ENCODE measurements at places on chromosomes 16 and 17.
A peak's percentile ranks its signal among the peaks of the same experiment; 100 is the strongest.

DNA sequence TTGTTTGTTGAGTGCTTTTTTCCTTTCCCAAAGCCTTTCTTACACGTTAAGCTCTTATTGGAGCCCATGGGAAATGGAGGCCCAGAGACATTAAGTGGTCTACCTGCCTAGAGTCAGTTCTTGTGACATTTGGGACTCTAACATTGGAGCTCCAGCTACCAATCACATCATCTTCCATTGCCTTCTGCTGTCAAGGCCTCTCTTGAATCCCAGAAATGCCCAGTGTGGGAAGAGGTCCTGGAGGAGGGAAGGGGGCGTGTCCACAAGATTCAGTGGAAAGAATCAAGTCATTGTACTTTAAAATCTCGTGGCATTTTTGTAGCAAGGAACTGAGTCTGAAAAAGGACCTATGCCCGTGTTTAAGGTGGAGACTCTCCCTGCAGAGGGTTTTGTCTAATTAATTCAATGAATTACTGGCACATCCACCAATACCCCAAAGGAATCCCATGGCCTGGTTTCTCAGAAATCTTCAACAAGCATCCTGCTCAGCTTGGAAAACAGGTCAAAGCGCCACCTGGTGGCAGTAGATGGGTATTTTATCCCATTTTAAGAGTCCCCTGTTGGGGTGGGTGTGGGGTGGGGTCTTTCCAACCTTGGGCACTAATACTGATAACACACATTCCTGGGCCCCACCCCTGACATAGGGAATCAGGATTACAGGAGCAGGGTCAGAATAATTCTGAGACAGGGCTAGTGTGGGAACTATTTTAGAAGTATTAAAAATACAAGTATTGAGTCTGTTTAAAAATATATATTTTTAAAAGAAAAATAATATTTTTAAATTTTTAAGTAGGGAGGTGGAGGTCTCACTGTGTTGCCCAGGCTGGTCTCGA, 24.6 kb downstream of the GPT2 start:
- DNase-seq, result peak; percentile 75

GRCh38 chr16:13586051-13586450, 333.9 kb upstream of the ERCC4 start:
- DNase-seq, result no peak

DNA sequence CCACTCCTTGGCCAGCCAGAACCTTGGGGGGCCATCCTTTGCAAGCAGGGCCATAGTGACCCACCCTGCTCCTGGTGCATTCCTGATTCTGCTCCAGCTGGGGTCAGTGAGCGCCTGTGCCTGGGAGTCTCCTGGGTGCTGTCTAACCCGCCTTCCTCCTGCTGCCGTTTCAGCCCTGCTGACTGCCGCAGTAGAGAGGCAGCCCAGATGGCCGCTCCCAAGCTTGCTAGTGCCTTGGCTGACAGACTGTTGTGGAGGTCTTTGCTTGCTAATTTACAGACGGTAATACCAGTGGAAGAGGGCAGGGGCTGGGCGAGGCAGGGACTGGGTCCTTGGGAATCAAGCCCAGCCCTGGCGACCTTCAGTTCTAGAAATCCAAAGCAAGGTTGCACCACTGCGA, 99.6 kb downstream of the SOCS1 start:
- DNase-seq, result no peak

- no peak for DNase-seq
These were observed 7.7 kb downstream of the PSMD7 start for GRCh38 chr16:74304164-74304834.

GRCh38 chr17:32268734-32269288, 3.2 kb downstream of the RHBDL3 start:
- no peak for DNase-seq

DNA sequence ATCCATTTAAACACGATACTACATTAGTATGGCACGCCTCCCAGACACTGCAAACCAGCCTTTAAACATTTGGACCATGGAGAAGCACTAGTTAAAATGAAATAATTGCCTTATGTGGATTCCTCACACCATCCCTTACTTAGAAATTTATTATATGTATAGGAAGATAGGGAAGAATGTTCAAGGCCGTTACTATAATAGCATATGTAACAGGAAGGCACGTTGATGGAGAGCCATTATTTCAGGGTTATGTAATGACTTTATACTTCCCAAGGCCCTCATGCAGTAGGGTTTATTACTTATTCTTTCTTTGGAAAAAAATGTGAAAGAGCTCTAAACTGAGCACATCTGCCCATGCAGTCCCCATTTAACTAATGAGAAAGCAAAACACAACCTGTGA, 96.6 kb upstream of the CACNG5 start:
- no peak for DNase-seq

GRCh38 chr17:27477050-27477888, 21.0 kb downstream of the KSR1 start:
- no peak for DNase-seq

- DNase-seq, result peak; percentile 93
These were observed 13.5 kb upstream of the ITGB3 start for GRCh38 chr17:47239967-47240651.

- no peak for DNase-seq
These were observed 27.1 kb downstream of the HEATR3 start for GRCh38 chr16:50092891-50093290.

DNA sequence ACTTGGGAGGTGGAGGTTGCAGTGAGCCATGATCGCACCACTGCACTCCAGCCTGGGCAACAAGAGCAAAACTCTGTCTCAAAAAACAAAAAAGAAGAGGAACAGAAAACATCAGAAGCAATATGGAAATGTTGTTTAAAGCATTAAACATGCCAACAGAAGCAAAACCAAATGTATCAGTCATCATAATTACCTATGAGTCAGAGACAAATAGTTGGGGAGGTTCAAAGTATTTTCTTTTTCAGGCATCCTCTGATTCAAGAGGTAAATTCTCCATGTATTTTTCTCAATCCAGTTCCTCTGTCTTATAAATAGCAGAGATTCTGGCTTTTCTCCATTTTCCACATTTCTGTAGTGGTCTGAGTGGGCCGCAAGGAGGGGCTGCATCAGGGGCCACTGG, 2.1 kb upstream of the TM4SF5 start:
- DNase-seq, result no peak

DNA sequence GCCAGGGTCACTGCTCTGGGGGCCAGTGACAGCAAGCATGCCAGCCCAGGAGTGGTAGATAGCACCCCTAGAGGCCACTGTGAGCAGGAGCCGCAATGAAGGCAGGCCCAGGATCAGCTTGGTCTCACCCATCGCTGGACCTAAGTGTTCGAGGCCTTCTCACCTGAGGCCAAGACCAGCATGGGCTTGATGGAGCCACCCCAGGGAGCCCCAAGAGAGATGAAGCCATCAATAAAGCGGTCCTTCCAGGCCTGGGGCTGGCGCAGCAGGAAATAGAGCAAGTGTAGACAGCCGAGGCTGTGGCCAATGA, 1.8 kb downstream of the LCAT start:
- DNase-seq, result peak; percentile 66

- peak; percentile 77 for DNase-seq
These were observed 2.4 kb downstream of the SERPINF1 start for GRCh38 chr17:1764284-1764683.

GRCh38 chr17:45924332-45924820, 30.0 kb downstream of the MAPT start:
- DNase-seq, result no peak

DNA sequence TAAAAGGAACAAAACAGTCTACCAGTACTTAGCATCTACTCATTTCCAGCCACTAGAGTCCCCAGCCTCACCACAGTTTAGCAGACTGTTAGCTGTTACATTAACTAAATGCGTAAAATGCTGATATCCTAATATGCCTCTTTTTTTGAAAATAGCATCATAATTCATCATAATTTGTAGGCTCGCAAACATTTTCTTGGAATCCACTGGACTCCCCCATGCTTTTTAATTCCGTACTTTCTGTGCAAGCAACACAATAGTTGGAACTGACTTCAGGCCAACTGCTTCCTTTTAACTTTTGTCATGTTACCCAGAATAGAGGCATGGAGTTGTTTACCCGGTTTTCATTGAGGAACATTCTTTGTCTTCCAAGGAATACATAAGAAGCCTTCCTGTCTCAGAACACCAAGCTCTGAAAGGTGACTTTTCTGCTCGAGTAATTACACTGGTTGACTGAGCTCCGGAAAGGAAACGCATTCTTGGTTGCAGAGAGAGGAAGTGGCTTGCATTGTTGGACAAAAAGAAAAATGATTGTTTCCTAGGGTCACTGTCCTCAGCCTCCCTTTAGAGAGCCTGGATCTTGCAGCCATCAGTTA, 30.9 kb upstream of the SEC14L1 start:
- DNase-seq, result no peak

- peak; percentile 58 for DNase-seq
These were observed 125.3 kb downstream of the ANKRD11 start for GRCh38 chr16:89365044-89365467.

- DNase-seq, result no peak
These were observed 6.2 kb upstream of the SPATA20 start for GRCh38 chr17:50540560-50541401.

DNA sequence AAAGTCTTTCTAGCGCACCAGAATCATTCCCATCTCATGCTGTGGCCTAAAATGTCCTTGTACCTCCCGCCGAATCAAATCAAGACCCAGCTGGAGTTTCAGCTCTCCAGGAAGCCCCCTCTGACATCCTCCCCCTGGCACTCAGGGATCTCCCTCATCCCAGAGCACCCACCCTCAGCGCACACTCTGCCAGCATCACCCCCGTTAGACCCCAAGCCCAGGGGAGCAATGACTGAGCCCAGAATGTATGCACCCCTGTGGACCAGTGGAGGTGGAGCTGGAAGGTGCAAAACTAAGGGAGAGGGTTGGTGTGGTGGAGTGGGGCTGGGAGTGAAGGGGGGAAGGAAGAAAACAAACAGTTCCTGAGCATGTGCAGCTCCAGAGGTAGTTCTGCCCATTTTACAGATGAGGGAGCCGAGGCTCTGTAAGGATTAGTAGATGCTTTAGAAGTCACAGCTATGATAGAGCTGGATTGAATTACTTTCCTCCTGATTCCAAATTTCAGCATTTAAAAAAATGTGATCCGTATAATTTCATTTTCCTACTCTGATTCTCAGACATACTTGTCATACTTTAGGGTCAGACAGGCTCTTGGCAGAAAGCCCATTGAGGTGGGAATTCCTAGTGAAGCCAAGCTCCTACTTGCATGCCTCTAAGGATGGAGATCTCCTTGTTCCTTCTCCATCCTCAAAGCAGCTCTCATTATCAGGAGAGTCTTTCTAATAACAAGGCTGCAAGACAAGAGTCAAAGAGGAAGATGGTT, 242.7 kb downstream of the KATNIP start:
- DNase-seq, result no peak

DNA sequence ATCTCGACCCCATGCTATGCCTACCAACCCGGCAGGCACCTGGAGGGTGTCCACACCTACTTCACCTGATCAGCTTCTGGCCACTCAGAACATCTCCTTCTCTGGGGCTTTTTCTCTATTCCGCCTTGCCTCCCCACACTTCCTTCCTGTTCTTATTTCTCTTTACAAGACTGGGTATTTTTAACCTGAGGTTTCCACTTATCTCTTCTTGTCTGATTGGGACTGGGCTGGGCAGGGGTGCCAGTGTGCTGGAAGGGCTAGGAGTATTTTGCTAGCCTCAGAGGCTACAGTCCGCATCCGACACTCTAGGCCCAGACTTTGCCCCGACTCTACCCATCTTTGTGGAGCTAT, 26.2 kb upstream of the ZNF652 start:
- no peak for DNase-seq

GRCh38 chr16:1749152-1750117, 21.9 kb downstream of the NME3 start:
- no peak for DNase-seq

DNA sequence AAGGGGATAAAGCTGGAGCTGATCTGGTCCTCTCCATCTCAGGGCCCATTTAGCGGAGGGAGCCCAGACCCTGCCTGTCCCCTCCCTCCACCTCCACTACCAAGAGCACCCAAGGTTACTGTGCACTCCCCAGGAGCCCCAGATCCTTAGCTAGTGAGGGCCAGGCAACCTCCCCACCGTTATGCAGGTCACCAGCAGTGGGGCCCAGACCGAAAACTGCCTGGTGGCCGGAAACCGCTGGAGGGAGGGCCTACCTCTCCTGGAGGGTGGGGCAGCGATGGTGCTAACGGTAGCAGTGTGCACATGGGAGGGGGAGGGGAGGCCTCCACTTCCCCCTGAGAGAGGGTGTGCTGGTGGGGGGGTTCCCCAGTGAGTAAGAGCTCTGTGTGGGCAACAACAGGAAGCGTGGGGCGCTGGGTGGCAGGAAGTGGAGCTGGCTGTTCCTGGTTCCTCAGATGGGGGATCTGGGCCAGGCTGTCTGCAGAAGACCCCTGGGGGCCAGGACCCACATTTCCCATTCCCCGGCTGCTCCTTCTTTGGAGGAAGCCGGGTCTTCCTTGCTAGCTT, 4.4 kb downstream of the FMNL1 start:
- no peak for DNase-seq

DNA sequence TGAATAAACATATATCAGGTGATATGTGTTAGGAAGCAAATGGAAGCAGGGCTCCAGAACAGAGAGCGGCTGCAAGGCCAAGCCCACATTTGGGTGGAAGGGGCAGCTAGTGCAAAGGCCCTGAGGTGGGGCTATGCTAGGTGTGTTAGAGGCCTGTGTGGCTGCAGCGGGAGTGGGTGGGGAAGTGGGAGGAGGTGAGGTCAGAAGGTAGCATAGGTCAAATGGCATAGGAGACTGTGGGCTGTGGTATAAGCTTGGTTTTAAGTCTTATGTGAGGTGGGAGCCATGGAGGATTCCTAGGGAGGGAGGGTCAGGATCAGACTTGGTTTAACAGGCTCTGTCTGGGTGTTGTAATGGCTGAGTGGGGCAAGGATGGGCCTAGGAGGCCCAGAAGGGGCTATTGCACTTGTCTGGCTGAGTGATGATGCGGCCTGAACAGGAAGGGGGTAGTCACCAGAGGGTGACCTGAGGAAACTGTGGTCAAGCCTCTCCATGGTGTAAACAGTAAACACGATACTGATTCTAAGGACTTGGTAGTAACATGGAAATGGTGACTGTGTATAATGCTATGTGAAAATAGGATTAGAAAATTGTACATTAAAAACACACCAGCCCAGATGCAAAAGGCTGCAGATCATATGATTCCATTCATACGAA, 31.1 kb downstream of the RAI1 start:
- DNase-seq, result peak; percentile 82

DNA sequence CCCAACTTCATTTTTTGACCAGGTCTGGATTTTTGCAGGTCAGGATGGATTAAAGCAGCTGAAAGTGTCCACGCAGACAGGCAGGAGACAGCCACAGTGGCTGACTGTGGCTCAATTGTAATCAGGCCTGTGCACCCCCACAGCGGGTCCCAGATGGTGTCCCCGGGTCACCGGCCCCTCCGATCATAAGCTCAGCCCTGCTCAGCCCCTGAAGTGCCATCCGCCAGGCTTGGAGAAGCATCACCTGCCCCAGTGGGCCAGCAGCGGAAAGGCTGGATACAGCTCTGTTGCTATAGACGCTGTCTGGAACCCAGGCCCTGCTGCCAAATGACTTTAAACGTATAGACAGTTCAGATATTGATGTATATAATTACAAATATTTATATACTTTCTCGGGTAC, 60.6 kb downstream of the RPH3AL start:
- DNase-seq, result no peak

DNA sequence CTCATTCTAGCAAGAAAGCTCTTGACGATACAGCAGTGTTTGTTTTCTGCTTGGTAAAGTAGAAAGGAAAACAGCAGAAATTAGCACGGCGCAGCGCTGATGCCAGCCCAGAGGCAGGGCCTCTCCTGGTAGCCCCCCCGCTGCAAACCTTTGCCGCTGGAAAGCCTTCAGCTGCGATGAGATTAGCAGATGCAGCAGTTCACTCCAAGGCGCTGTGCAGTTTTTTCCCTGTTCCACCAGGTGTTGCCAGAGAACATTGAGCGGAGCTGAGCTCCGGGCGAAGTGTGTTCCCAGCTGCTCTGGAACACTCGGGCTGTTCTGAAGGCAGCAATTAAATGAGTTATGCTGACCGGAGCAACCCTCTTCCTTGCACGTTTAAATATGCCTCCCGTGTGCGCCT, 72.5 kb downstream of the RBFOX1 start:
- no peak for DNase-seq
